ENCODE measurements at places on chromosomes 7 and 10. TPM values are rescaled to one million over a fixed set of nuclear protein-coding genes. Genes with fewer than 3 reads are reported as not detected.

- no peak for DNase-seq
These were observed 7.2 kb downstream of the MINDY4 start for GRCh38 chr7:30778255-30779025.

DNA sequence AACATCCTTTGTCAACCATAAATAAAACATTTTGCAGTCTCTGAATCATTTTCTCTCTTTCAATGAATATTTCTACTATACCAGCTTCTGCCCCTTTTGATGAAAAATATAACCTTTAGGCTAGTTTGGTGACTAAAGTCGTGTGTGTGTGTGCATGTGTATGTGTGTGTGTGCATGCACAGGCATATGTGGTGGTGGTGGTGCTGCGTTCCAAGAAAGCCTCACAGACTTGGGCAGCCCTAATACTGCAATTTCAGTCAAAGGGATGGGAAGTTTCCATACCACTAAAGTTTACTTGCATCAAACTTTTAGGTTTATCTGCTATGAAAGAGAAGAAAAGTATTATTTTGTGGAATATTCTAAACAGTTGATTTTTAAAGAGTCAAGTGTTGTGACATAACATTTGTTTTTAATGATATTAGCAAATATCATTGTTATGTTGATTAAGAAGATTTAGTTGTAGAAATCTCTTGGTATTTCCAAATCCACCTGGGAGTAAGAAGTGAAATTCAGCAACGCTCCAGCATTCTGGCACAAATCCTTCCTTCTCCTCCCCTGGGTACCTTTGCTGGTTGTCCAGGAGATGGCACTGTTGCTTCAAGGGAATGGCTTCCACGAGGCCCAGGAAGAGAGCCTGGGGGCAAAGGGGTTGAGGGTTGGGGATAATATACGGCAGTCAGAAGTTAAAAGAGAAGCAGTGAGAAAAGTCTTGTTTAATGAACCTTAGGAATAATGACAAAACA is 41.5 kb downstream of the ASB4 start:
- no peak for DNase-seq

GRCh38 chr7:14385074-14385473 is 395.6 kb upstream of the ETV1 start:
- DNase-seq: no peak

DNA sequence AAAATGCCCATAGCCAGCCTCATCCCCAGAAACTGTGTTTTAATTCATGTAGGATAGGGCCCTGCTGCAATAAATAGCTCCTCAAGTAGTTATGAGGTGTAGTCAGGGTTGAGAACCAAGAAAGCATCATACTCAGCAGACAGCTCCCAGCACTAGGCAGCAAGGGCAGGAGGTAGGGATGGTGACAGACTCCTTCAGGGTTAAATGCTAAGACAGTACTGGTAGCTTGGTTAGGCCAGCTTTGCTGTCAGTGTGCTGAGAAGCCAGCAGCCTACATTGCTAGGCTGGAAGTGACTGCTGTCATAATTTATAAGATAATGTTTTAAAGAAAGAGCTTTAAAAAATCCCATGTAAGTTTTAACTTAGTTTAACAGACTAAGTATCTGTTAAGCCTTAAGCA is 113.9 kb upstream of the IMMP2L start:
- no peak for DNase-seq

GRCh38 chr7:139748941-139749340 is 28.9 kb downstream of the HIPK2 start:
- peak; percentile 35 for DNase-seq

GRCh38 chr7:112892263-112892662 is 102.1 kb upstream of the TMEM168 start:
- no peak for DNase-seq

GRCh38 chr10:103637011-103637410 is 143.5 kb downstream of the NEURL1 start:
- DNase-seq: peak; percentile 78

GRCh38 chr10:17785276-17785930 is 23.7 kb upstream of the MRC1 start:
- DNase-seq: peak; percentile 37

- DNase-seq: no peak
These were observed 192.4 kb downstream of the PTN start for GRCh38 chr7:137151041-137151689.

DNA sequence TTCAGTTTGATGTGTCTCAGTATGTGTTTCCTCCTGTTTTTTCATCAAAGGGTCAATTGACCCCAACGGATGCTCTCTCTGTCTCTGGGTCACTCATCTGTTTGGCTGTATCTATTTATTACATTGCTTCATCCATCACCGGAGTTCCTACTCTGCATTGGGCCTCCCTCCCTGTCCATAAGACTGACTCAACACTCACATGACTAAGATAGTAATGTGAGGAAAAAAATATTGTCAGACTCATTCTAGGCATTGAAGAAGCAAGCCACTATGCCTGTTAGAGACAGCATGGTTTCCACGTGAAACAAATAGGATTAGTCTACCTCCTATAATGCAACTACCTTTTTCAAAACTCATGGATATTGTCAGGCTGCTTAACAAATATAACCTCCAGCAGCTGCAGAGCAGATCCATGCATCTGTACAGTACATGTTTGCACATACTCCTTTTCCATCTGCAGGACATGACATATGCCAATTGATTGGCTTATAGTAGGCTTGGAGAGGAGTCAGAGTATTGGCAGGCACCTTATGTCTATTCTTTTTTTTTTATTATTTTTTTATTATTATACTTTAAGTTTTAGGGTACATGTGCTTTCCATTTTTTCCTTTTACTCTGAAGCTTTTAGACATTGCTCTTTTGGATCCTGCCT is 275.2 kb downstream of the LRRTM3 start:
- no peak for DNase-seq

DNA sequence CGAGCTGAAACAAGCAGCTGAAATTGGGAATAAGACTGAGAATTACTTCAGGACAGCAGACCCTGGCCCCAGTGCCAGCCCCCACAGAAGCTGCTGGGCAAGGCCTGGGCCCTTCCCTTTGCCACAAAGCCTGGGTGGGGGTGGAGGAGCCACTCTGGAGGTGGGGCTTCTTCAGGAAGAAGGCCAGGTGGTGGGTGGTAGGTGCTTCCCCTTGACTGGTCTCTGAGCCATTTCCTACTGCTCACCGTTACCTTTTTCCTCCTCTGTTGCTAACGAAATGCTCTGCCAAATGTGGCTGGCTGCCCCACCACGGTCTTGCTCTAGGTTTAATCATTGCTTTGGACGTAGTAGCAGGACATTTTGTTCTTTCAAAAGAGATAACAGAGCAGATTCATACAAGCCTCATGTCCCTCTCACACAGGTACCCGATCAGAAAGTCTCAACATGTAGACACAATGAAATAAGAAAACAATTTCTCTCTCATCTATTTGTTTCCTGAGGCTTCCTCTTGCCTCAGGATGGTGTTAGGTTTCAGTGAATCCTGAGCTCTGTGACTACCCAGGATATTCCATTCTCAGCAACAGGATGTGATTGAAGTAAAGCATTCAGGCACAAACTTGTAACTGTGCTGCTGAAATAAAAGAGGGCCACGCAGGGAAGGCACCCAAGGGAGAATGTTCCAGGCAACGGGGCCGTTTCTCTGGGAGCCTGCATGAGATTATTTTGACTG is 66.5 kb downstream of the WDR11 start:
- DNase-seq: no peak

DNA sequence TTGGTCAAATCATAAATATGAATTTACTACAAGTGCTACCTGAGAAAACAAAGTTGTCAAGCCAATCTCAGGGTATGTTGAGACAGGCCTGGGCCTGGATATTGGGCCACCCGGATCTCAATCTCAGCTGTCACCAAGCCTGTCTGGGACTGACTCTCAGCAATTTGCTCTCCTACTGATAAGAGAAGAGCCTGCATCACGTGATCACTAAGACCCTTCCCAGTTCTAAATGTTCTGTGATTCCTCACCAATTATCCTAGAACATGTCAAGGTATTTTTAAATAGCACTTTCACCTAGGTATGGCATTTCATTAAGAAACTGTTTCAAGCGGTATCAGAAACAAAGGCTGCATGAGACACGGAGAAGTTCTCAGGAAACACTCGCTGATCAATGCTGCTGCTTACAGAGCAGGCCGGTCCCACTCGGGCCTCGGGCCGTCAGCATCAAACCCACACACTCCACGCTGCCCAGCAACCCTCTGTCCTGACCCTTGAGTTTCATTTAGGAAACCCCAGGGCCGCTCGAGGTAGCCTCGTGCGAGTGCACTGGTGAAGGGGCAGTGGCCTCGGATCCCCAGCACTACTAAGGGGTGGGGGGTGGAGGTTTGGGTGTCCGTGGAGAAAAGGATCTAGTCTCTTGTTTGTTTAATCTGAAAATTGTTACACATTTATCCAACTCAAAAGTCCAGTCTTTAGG is 4.1 kb downstream of the KLF6 start:
- no peak for DNase-seq

DNA sequence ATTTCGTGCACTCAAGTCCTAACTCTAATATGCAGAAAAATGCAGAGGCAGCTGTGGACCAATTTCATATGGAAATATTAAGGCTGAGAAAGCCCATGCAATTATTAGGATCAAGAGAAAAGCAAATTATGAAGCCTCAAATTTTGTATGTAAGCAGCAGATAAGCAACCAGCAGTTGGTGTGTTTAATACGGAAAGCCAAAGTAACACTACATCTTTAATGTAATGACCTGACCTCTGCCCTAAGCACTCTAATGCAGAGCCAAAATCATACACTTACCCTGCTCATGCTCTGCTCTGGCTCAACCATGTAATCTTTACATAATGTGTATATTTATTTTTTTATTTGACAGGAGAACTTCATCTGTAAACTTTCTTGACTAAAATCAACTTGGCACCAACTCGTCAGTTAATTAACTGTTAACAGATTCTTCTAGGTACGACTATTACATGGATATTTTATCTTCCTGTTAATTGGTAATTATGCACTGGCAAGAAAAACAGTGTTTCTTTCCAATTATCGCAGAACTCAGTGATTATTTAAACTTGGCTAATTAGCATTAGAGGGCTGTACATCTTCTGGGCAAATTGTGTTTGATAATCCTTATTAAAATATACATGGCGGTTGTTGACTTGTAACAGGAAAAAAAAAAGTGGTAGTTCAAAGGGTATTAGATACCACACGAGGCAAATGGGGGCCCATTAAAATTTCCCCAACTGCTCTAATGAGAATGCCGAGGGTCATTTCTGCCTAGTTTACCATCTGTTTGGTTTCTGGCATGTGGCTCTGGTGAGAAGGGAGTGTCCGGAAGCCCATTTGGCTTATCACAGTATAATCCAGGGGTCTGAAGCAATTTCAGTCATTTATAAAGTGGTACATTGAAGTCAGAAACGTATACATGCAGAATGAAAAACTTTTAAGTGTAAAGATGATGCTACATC is 94.5 kb downstream of the RELN start:
- no peak for DNase-seq

DNA sequence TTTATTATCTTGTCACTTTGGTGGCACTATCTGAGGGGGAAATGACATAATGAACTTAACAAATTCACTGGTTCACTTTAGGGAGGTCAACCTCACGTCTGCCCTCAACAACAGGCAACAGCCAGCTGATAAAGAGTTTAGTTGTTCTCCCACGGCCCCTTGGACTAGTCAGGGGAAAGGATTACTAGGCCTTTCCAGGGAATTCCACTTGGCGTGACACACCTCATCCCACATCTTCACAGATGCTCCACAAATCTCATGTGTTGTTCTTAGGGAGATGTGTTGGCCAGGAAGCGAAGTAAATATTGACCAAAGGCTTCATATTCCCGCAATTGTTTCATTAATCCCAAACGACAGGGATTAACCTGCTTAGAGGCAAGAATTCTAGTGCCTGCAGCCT is 183.5 kb upstream of the CDCA7L start:
- DNase-seq: no peak

DNA sequence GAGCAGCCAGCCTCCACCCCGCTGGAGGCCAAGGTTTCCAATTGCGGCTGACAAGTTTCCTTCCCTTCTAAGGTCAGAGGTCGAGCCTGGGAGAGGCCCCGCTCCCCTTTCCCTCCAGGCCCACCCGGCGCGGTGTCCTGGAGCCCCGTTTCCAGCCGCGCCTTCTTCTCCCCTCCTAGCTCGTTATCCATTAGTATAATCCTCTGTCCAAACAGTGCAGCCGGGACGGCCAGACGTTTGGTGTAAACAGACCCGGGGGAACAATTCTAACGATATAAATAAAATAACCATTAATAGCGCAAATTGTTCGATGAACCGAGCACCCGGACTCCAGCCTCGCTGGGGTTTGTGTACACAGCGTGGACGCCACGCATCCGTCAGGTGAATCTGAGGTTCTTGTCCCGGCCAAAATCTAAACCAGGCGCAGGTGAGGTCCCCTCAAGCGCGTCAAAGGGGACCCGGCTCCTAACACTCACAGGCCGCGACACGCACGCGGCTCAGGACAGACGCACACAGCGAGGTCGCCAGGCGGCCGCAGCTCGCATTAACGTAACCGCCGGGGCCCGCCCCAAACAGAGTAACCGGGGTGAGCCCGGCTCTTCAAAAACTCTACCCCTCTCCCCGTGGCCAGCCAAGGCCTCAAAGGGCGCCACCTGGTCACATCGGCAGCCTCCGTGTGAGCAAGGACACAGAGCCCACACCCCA is 10.8 kb upstream of the NKX2-3 start:
- DNase-seq: no peak

- DNase-seq: no peak
These were observed 49.3 kb downstream of the CAMK2B start for GRCh38 chr7:44275957-44276570.

DNA sequence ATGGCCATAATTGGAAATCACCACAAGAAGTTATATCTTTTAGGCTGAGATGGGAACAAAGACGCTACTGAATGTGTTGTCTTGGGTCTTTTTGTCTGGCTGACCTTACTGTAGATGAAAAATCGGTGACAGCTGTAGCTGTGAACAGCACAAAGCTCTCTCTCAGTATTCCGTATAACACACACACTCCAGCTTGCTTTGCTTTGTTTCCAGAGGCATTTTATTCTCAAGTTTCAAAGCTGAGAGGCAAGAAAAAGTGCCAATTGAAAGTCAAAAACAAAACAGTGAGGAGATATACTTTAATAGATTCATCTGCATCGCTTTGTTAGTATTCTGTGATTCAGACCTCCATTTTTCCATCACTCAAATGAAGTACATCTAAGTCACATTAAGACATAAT is 39.6 kb upstream of the CABCOCO1 start:
- DNase-seq: no peak

DNA sequence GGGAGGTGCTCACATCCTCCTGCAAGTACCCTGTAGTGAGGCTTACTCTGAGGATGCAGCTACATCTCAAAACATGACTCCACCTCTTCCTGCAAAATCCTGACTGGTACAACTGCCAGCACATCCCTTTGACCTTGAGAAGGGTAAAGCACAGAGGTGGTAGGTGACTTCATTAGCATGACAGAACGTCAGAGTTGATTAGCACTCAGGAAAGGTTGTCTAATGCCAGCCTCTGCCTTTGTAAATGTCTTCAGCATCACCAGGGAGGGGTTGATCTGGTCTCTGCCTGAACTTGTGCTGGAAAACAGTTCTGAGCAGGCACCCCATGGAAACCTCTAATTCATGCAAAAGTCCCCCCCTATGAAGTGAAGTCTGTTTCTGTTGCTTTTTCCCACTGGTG is 591.3 kb upstream of the GALNT17 start:
- no peak for DNase-seq

GRCh38 chr7:135164357-135165061 is 6.0 kb downstream of the CYREN start:
- no peak for DNase-seq

The WNT16 gene
- not detected for total RNA-seq

The GDI2 gene
- total RNA-seq: 173 TPM

The KAZALD1 gene
- 5.7 TPM for total RNA-seq

The ZNF746 gene
- total RNA-seq: 27.5 TPM

The ANKRD22 gene
- not detected for total RNA-seq

The EXOC6 gene
- total RNA-seq: 12.2 TPM

The AGBL3 gene
- 2.8 TPM for total RNA-seq

The LRRC4 gene
- total RNA-seq: 0.43 TPM

The ATOH7 gene
- total RNA-seq: not detected

The CFAP69 gene
- 0.85 TPM for total RNA-seq

The C10orf105 gene
- not detected for total RNA-seq

The CPA2 gene
- total RNA-seq: not detected
